ENCODE measurements at places on chromosomes 6 and 20.

DNA sequence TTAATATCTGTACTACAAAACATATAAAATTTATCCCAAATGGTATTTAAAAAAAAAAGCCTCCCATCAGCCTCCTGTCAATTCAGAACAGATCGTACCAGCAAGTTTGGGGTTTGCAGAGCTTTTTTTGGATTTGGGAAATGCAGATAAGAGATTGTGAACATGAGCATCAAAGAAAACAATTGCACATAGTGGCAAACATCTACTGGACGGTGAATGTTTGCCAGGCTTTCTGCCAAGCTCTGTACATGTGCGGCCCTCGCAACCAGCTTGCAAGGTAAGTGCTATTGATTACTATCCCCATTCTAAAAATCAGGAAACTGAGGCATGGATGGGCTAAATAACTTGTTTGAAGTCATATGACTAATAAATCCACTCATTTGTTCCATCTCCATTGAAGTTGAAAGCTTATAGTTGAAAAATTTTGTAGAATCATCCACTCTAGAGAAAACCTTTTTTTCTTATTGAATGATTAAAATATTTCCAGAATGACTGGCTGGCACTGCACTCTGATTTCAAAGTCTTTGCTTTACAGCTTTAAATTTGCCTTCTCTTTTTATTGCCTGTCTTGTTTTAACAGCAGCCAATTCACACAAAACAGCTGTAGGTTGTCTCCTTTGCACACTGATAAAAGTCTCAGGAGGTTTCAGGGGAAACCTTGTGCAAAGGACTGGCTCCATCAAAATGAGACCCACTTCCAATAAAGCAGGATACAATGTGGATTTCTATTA lies 37.4 kb upstream of the SIRT5 start:
- no peak for DNase-seq

DNA sequence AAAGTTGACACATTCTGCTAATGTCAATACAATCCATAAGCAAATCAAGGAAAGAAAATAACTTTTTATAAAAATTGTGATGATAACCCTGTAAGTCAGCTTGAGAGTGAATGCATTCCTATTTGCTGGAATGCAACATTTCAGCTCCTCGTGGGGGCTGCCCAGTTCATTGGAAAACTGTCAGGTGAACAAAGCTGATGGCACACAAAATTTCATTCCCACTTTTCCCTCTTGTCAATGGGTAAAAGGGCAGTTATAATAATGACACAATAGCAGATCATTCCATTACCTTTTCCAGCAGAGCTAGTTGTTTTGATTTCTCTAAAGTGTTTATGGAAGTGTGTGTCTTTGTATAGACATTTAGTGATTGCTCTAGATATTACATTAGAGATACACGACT lies 1124.6 kb upstream of the MAP3K7 start:
- no peak for DNase-seq

- peak; percentile 81 for DNase-seq
Measured at GRCh38 chr6:95577304-95578105, at the start of gene MANEA. Gene MANEA, plus strand, starts transcription at chr6:95577535. Its CDS starts 8,905 bp downstream, at chr6:95586440.

DNA sequence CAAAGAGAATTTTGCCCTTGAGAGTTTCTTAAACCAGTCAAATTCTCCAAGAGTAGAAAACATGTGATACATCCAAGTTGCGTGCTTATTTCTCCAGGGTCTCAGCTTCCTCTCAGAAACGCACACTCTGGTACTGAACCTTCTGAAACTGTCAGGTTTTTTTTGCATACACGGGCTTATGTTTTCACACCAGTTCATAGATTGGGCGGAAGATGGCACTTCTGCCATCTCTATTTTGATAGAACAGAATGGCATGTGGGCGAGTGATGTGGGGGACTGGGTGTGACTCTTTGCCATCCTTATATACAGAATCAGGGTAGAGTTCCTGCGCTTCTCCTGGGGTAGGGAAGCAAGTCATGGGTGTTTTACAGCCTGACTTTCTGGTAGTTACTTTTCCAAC lies 56.4 kb downstream of the ADTRP start:
- no peak for DNase-seq
